ENCODE measurements at places on chromosomes 11 and 22.
A peak's percentile ranks its signal among the peaks of the same experiment; 100 is the strongest.

DNA sequence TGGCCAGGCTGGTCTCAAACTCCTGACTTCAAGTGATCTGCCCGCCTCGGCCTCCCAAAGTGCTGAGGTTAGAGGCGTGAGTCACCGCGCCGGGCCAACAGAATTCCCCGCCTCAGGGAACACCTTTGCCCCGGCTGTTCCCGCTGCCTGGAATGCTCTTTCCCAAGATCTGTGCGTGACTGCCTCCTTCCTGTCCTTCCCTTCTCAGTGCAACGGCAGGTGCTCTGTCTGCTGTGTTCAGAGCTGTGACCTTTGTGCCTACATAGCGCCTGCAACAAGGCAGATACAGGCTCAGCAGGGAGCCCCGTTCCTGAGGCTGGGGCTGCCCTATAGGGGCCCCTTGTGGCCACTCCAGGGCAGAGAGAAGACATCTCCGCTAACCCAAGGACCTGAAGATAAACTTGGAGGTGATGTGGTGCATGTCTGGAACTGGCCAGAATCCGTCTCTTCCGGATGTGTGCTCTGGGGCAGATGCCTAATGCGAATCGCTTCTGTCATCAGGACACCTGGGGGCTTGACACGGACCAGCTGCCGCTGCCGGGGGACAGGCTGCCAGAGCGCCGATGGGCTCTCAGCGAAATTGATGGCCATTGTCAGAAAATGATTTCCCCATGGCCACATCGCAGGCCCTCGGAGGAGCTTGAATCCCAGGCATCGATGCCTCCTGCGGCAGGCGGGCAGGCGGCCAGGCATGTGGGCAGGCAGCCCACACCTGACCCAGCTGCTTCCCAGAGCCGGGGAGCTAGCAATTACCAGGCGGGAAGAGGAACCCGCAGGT lies 43.5 kb upstream of the TCF20 start:
- peaks cover 13% of the 10 kb centered on the region for H3K27me3 ChIP-seq
- no peak overlapping the region for H3K27ac ChIP-seq
- H3K4me3 ChIP-seq: no peak overlapping the region

DNA sequence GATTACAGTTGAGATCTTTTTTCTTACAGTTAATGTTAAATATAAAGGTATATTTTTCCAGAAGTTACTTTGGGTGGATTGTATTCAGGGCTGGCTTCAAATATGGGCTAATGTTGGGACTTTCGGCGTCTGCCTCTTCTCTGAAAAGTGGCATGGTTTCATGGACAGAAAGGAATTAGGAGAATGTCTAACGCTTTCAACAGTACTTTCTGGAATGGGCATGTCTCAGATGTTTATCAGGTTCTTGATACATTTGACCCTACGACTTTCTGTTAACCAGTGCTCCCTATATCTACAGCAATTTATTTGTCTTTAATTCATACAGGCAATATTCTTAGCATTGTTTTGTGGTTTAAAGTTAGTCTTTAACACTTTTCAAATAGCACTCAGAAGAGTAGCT lies 33.7 kb downstream of the ZC3H12C start:
- H3K4me1 ChIP-seq: peaks cover 62% of the 10 kb centered on the region
- DNase-seq: no peak
- H3K4me3 ChIP-seq: no peak overlapping the region
- peak overlapping the region; percentile 98 for H3K27ac ChIP-seq

DNA sequence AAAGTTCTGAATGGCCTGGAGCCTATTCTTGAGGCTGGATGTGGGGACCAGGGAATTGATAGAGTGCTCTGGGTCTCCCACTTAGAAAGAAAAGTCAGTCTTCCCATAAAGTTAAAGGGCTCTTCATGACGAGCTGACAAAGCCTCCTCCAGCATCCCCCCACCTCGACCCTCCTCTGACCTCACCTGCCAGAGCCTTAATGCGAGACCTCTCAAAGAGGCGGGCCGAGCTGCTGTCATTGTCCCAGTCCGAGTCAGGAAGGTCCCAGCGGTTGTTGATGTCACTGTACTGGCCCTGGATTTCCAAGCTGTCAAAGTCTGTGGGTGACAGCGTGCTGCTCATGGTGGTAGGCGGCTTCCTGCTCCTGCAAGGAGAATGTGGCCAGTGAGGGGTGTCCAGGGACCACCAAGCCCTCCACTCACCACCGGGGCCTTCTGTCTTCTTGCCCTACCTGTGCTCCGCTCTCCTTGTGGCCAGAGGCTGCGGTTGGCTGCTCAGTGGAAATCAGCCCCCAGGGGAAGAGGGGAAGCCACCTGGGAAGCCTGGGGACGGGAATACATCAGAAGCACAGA lies 8.0 kb downstream of the SPTBN2 start:
- H3K36me3 ChIP-seq: no peaks in the 10 kb centered on the region
- H3K27ac ChIP-seq: peak overlapping the region; percentile 89
- DNase-seq: no peak
- H3K4me3 ChIP-seq: no peak overlapping the region

- H3K4me3 ChIP-seq: no peak overlapping the region
- DNase-seq: no peak
- H3K27me3 ChIP-seq: no peaks in the 10 kb centered on the region
These were observed 22.6 kb downstream of the AMOTL1 start for GRCh38 chr11:94790661-94791180.

DNA sequence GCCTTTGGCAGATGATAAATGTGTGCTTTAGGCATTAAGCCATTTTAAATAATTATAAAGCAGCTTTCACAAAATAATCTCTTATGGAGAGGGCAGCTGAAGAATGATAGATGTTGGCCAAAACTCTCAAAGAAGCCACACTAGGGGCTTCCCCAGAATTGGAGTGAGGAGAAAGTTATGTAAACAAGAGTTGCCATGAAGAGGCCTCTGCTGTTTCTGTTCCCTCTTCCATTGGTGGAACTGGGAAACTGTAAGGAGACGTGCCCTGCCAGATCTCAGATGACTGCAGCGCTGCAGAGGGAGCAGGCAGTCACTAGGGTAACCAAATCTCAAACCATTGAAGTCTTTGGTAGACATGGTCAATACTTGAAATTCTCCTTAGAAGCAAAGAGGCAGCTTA lies 19.4 kb upstream of the APLP2 start:
- H3K4me3 ChIP-seq: no peak overlapping the region
- H3K4me1 ChIP-seq: peaks cover 19% of the 10 kb centered on the region
- peak overlapping the region; percentile 86 for H3K27ac ChIP-seq

- H3K27ac ChIP-seq: no peak overlapping the region
- DNase-seq: no peak
- H3K4me3 ChIP-seq: no peak overlapping the region
- peaks cover 20% of the 10 kb centered on the region for H3K4me1 ChIP-seq
- H3K36me3 ChIP-seq: no peaks in the 10 kb centered on the region
- peaks cover 41% of the 10 kb centered on the region for H3K27me3 ChIP-seq
These were observed 73.8 kb upstream of the SHISAL1 start for GRCh38 chr22:44386386-44387035.

GRCh38 chr11:122807731-122808477 lies 30.4 kb upstream of the CRTAM start:
- peak overlapping the region; percentile 76 for H3K27ac ChIP-seq
- peaks cover 40% of the 10 kb centered on the region for H3K4me1 ChIP-seq
- no peaks in the 10 kb centered on the region for H3K27me3 ChIP-seq
- no peak overlapping the region for H3K4me3 ChIP-seq
- no peak for DNase-seq

DNA sequence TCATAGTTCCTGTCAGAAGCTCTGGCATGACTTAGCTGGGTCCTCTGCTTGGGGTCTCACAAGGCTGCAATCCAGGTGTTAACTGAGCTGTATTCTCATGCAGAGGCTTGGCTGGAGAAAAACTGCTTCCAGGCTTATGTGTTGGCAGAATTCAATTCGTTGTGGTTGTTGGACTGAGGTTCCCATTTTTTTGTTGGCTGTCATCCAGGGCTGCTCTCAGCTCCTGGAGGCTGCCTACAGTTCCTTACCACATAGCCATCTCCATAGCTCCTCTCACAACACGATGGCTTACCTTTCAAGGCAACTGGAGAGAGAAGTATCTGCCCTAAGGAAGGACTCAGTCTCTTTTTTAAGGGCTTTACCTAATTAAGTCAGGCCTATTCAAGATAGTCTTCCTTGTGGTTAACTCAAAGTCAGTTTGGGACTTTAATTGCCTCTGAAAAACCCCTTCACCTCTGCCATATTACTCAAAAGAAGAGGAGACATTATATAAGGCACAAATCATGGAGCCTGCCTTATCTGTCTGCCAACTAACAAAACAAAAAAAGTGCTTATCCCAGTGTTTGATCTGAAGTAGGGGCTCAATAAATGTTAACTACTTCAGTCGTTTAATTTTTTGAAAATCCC lies 35.2 kb downstream of the OR2AG2 start:
- no peak for DNase-seq
- H3K36me3 ChIP-seq: no peaks in the 10 kb centered on the region
- peaks cover 13% of the 10 kb centered on the region for H3K27me3 ChIP-seq
- no peak overlapping the region for H3K4me3 ChIP-seq

DNA sequence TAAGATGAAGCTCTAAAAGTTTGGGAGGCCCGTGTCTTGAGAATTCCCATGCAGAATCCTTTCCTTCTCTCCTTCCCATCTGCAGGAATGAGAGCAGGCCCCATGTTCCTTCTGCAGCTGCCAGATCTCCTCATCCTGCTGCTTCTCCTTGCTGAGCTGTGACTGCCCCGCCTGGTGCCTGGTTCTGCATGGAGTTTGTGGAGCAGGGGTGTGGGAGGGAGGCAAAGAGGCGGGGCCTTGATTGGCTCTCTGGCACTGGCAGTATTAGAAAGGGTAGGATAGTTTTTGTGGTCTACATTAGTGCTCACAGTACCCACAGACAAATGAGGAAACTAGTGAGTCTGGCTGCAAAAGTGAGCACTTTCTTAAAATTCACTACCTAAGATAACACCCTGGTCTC lies 91.1 kb upstream of the CLPB start:
- no peak overlapping the region for H3K4me3 ChIP-seq
- H3K4me1 ChIP-seq: peaks cover 9% of the 10 kb centered on the region
- no peak for DNase-seq
- no peak overlapping the region for H3K27ac ChIP-seq
- no peaks in the 10 kb centered on the region for H3K36me3 ChIP-seq
- no peaks in the 10 kb centered on the region for H3K27me3 ChIP-seq

GRCh38 chr11:70538641-70539359 lies 140.5 kb downstream of the CTTN start:
- H3K4me1 ChIP-seq: no peaks in the 10 kb centered on the region
- H3K36me3 ChIP-seq: no peaks in the 10 kb centered on the region
- no peak overlapping the region for H3K27ac ChIP-seq
- DNase-seq: no peak

Data from mesothelial cell of epicardium (in vitro differentiated cells).